ENCODE measurements at places on chromosomes 16 and 17.

- H3K4me3 ChIP-seq: no peak overlapping the region
- H3K27me3 ChIP-seq: no peaks in the 10 kb centered on the region
- no peak for DNase-seq
- H3K4me1 ChIP-seq: no peaks in the 10 kb centered on the region
- no peaks in the 10 kb centered on the region for H3K36me3 ChIP-seq
These were observed 25.4 kb downstream of the TENT4B start for GRCh38 chr16:50178491-50178941.

- H3K36me3 ChIP-seq: peaks cover 25% of the 10 kb centered on the region
- H3K27ac ChIP-seq: peak within 1 kb of the TSS; percentile 79
- H3K27me3 ChIP-seq: no peaks in the 10 kb centered on the region
- peak within 1 kb of the TSS; percentile 94 for H3K4me3 ChIP-seq
- no peaks in the 10 kb centered on the region for H3K4me1 ChIP-seq
These were observed at the start of gene TIMM22 for GRCh38 chr17:996554-997344. TSS of gene TIMM22 (plus strand) at chr17:997129. CDS start at chr17:997143, 14 bp downstream.

GRCh38 chr17:64217249-64217691 is 45.8 kb downstream of the TEX2 start:
- no peak overlapping the region for H3K4me3 ChIP-seq
- H3K27ac ChIP-seq: peak overlapping the region; percentile 13
- peaks cover 5% of the 10 kb centered on the region for H3K4me1 ChIP-seq
- H3K27me3 ChIP-seq: no peaks in the 10 kb centered on the region
- peak; percentile 57 for DNase-seq

- DNase-seq: no peak
- H3K4me1 ChIP-seq: no peaks in the 10 kb centered on the region
- no peaks in the 10 kb centered on the region for H3K36me3 ChIP-seq
- peaks cover 18% of the 10 kb centered on the region for H3K27me3 ChIP-seq
These were observed 5.7 kb upstream of the ADAP2 start for GRCh38 chr17:30915833-30916611.

DNA sequence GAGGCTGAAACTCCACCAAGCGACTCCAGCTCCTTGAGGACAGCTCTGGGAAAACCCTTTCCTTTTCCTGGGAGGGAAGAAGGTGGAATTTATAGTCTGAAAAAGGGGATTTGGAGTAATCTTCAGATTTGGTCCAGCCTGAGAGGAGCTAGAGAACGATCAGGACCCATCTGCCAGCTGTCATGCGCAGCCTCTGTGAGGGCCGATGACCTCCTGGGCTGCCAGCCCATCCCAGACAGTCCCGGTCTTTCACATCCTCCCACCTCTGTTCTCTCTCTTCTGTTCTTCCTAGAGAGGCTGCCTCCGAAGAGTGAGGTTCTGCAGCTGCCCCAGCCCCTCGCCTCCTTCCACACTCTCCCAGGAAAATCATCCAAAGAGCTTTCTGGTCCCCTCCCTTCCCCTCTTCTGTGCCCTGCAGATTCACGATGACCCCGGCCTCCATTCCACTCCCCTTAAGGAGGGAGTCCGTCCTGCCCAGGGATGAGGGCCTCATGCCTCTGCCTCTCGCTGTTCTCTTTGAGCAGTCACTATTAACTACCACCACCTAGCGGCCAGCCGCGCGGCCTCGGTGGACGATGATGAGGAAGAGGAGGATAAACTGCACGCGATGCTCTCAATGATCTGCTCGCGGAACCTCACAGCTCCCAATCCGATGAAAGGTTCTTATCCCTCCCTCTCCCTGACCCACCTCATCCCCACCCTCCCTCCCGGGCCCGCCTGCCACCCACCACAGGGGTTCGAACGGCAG is 29.6 kb downstream of the SGSM2 start:
- no peak overlapping the region for H3K4me3 ChIP-seq
- H3K4me1 ChIP-seq: no peaks in the 10 kb centered on the region
- H3K27me3 ChIP-seq: no peaks in the 10 kb centered on the region
- peak; percentile 92 for DNase-seq

GRCh38 chr17:38421871-38422827 is 6.1 kb upstream of the ARHGAP23 start:
- peaks cover 8% of the 10 kb centered on the region for H3K4me1 ChIP-seq
- peaks cover 56% of the 10 kb centered on the region for H3K27me3 ChIP-seq
- H3K27ac ChIP-seq: no peak overlapping the region
- H3K4me3 ChIP-seq: no peak overlapping the region

GRCh38 chr17:46986366-46986765 is 7.3 kb upstream of the RPRML start:
- H3K27me3 ChIP-seq: peaks cover 61% of the 10 kb centered on the region
- H3K36me3 ChIP-seq: no peaks in the 10 kb centered on the region
- DNase-seq: no peak
- no peak overlapping the region for H3K27ac ChIP-seq
- H3K4me3 ChIP-seq: no peak overlapping the region

DNA sequence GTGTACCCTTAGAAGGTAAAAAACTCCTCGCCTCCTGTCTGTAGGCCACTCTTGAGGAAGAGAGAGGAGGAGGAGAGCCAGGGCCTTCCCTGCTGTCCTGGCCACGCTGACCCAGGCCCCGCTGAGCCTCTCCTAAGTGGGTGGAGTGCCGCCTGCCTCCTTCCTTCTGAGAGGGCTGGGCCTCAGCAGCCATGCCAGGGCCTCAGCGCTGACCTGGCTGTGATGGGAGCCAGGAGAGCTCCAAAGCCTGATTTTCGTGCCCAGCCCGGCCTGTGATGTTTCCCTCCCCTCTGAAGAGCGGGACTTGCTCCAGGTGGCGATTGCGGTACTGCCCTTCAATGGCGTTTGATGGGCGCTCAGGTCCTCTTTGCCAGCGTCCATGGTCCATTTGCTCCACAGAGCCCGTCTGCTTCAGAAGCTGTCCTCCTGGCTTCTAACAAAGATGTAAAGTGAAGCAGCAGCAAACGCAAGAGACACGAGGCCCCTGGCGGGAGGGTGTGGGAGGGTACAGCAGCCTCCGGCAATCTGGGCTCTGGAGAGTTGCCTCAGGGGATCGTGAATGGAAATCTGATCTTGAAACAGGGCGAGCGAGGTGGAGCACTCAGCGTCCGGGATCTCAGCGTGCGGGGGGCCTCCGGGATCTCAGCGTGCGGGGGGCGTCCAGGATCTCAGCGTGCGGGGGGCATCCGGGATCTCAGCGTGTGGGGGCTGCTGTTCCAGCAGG is 93.5 kb downstream of the NPIPB11 start:
- no peaks in the 10 kb centered on the region for H3K36me3 ChIP-seq
- DNase-seq: no peak
- H3K27ac ChIP-seq: no peak overlapping the region
- H3K27me3 ChIP-seq: no peaks in the 10 kb centered on the region
- no peak overlapping the region for H3K4me3 ChIP-seq
- no peaks in the 10 kb centered on the region for H3K4me1 ChIP-seq

- no peaks in the 10 kb centered on the region for H3K27me3 ChIP-seq
- no peaks in the 10 kb centered on the region for H3K36me3 ChIP-seq
- H3K4me1 ChIP-seq: no peaks in the 10 kb centered on the region
- no peak overlapping the region for H3K4me3 ChIP-seq
- DNase-seq: no peak
- no peak overlapping the region for H3K27ac ChIP-seq
These were observed 22.0 kb downstream of the SMPD3 start for GRCh38 chr16:68426347-68426652.

GRCh38 chr17:71113347-71113746 is 944.0 kb downstream of the KCNJ2 start:
- no peak overlapping the region for H3K27ac ChIP-seq
- no peak overlapping the region for H3K4me3 ChIP-seq
- H3K4me1 ChIP-seq: no peaks in the 10 kb centered on the region
- no peaks in the 10 kb centered on the region for H3K36me3 ChIP-seq

- H3K27ac ChIP-seq: no peak overlapping the region
- DNase-seq: peak; percentile 79
- H3K27me3 ChIP-seq: no peaks in the 10 kb centered on the region
- peaks cover 26% of the 10 kb centered on the region for H3K4me1 ChIP-seq
- H3K4me3 ChIP-seq: no peak overlapping the region
These were observed 3.1 kb downstream of the MMP15 start for GRCh38 chr16:58028541-58029070.

DNA sequence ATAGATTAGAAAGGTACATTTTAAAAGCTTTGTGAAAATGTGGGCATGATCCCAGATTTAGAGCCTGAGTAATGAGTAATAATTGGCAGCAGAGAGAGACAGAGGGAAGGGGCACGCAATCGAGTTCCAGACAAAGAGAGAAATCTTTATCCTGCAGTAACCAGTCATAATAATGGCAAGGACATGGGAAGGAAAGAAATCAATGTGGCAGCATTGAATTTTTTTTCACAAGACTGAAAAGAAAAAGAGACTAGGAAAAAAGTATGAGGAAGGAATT is 790.8 kb upstream of the SOX9 start:
- H3K27ac ChIP-seq: no peak overlapping the region
- peaks cover 4% of the 10 kb centered on the region for H3K4me1 ChIP-seq
- no peaks in the 10 kb centered on the region for H3K36me3 ChIP-seq
- H3K4me3 ChIP-seq: no peak overlapping the region
- no peak for DNase-seq
- H3K27me3 ChIP-seq: no peaks in the 10 kb centered on the region

- H3K36me3 ChIP-seq: peaks cover 32% of the 10 kb centered on the region
- DNase-seq: no peak
- no peak overlapping the region for H3K27ac ChIP-seq
- H3K4me3 ChIP-seq: no peak overlapping the region
- H3K4me1 ChIP-seq: no peaks in the 10 kb centered on the region
- H3K27me3 ChIP-seq: no peaks in the 10 kb centered on the region
These were observed 49.2 kb downstream of the PDPK1 start for GRCh38 chr16:2586901-2587480.

- no peak overlapping the region for H3K4me3 ChIP-seq
- no peaks in the 10 kb centered on the region for H3K27me3 ChIP-seq
- H3K36me3 ChIP-seq: no peaks in the 10 kb centered on the region
- H3K4me1 ChIP-seq: no peaks in the 10 kb centered on the region
These were observed 18.1 kb downstream of the PIPOX start for GRCh38 chr17:29061036-29061435.

DNA sequence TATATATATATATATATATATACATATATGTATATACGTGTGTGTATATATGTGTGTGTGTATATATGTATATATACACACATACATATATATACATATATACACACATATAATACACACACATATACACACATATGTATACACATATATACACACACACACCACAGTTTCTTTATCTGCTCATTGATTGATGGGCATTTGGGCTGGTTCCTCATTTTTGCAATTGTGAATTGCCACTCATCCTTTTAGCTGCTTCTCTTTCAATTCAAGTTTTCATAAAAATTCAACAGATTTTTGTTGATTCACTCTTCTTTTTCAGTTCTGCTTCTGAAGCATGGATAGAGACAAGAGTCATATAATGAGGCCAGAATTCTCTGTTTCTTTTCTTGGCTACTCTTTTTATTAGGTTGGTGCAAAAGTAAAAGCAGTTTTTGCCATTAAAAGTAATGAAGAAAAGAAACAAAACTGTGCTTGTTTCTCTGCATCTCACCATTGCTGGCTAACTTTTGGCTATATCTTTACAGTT is 44.5 kb downstream of the SLFN5 start:
- H3K36me3 ChIP-seq: no peaks in the 10 kb centered on the region
- no peak for DNase-seq
- no peaks in the 10 kb centered on the region for H3K4me1 ChIP-seq
- no peak overlapping the region for H3K4me3 ChIP-seq

DNA sequence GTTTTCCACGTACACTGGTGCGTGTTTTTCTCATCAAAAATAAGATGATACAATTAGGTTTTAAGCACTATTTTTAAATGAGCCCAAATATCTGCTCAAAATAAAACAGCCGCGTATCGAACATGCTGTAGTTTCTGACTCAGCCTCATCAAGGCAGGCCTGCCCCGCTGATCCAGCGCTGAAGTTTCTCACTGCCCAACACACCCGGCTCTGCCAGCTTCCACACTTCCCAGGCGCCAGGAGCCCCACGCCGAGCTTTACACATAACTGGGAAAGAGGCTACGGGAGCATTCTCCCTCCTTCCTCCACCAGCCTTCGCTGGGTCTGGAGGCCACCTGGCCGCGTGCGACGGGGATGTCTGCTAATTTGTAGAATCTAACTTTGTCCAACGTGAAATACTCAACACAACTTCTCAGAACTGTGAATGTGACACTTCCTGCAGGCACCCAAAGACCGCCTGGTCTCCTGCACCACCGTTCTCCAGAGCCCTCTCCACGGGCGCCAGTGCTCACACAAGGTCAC is 42.1 kb downstream of the MAP1LC3B start:
- no peaks in the 10 kb centered on the region for H3K4me1 ChIP-seq
- no peak overlapping the region for H3K27ac ChIP-seq
- no peak overlapping the region for H3K4me3 ChIP-seq
- no peak for DNase-seq
- H3K27me3 ChIP-seq: no peaks in the 10 kb centered on the region

GRCh38 chr17:80102664-80103448 is 1.5 kb downstream of the GAA start:
- H3K36me3 ChIP-seq: no peaks in the 10 kb centered on the region
- peak overlapping the region; percentile 88 for H3K4me3 ChIP-seq
- no peaks in the 10 kb centered on the region for H3K27me3 ChIP-seq
- H3K27ac ChIP-seq: peak overlapping the region; percentile 86
- no peaks in the 10 kb centered on the region for H3K4me1 ChIP-seq
- no peak for DNase-seq

GRCh38 chr17:14044702-14045101 is 24.6 kb upstream of the COX10 start:
- H3K27ac ChIP-seq: no peak overlapping the region
- no peak for DNase-seq
- no peaks in the 10 kb centered on the region for H3K27me3 ChIP-seq
- H3K4me1 ChIP-seq: no peaks in the 10 kb centered on the region

DNA sequence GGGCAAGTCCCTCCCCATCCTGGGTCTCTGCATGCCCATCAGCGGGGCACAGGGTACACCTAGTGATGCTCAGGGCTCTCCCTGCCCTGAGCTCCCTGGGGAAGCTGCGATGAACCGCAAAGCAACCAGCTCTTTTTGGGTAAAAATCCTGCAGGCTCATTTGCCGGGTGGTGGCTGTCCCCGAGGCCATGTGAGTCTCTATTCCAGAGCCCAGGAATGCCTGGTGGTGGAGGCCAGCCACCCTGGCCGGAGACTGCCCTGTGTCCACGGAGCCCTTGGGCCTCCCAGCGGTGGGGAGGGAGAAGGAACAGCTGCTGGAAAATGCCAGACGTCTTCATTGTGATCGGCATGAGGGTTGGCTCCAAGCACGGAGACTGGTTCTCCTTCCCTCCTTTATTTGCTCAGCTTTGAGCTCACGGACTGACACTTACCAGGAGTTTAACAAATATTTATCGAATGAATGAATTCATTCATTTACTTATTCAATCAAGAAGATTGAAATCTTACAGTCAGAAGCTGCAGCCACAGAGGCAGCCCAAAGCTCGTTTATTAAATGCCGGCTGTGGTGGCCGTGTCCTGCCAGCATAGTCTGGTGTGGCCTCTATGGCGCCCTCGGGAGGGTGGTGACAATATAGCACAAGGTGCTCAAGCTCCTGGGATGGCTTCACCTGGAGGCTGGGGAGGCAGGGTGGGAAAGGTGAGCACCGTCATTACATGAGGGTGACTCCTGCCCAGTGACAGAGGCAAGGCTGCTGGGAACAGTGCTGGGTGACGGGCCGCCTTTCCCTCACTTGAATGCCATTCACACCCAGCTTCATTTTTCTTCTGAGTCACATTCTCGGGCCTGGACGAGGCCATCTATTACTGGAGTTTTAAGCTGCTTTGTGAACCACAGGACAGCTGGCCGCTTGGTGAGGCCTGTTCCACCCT is 31.1 kb upstream of the JPH3 start:
- DNase-seq: peak; percentile 93
- H3K36me3 ChIP-seq: no peaks in the 10 kb centered on the region
- no peak overlapping the region for H3K4me3 ChIP-seq
- H3K27me3 ChIP-seq: no peaks in the 10 kb centered on the region

GRCh38 chr17:45225051-45225700 is 3.5 kb downstream of the FMNL1 start:
- no peaks in the 10 kb centered on the region for H3K36me3 ChIP-seq
- H3K27ac ChIP-seq: no peak overlapping the region
- no peaks in the 10 kb centered on the region for H3K4me1 ChIP-seq

Measured in endodermal cell (in vitro differentiated cells).